ENCODE measurements at places on chromosomes 12 and 14.

DNA sequence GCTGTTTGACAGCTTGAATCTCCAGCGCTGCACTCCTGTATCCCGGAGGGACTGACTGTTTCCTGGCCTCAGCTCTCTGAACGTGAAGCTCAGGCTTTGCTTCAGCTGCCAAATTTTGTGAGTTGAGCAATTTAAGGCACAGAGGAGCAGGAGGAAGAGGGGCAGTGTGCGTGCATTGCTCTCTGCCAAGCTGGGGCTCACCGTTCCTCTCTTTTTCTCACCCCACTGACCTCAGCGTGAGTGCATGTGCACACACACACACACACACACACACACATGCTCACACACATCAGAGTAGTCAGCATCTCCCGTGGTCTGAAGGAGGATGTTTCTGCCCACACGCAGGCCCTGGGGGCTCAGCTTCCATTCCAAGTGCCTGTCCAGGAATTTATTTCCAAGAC, 27.8 kb upstream of the BDKRB2 start:
- DNase-seq = no peak

- DNase-seq = no peak
Observed at GRCh38 chr12:7116916-7117315, 7.9 kb upstream of the C1RL start.

- DNase-seq = no peak
Observed at GRCh38 chr12:106976668-106977067, 10.3 kb downstream of the MTERF2 start.

DNA sequence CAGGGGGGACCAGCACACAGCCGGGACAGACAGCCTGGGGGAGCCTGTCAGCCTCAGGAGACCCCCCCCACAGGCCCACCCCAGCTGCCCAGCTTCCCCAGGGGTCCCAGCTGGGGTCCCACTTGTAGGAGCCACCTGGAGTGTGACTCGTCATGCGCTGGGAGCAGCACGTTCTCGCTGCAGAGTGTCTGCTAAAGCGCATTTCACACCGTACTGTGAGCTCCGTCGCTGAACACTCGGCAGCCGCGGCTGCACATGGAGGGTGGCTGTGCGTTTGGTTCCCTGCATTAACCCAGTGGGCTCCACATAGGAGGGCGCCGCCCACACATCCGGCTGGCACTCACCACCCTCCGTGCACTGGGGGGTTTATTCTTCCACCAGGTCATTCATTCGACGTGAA, 56.7 kb downstream of the FBRSL1 start:
- DNase-seq = no peak

- no peak for DNase-seq
Observed at GRCh38 chr14:92615451-92615850, 101.9 kb downstream of the RIN3 start.

DNA sequence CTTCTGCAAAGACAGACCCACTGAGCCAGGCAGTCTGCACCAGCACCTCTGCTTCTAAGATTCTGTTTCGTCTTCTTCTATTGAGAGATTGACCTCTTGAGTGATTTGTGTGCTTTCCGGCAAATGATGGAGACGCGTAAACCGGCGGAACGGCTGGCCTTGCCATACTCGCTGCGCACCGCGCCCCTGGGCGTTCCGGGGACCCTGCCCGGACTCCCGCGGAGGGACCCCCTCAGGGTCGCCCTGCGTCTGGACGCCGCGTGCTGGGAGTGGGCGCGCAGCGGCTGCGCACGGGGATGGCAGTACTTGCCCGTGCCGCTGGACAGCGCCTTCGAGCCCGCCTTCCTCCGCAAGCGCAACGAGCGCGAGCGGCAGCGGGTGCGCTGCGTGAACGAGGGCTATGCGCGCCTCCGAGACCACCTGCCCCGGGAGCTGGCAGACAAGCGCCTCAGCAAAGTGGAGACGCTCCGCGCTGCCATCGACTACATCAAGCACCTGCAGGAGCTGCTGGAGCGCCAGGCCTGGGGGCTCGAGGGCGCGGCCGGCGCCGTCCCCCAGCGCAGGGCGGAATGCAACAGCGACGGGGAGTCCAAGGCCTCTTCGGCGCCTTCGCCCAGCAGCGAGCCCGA, 703 bp downstream of the ASCL4 start:
- DNase-seq = no peak

- DNase-seq = no peak
Observed at GRCh38 chr12:41459906-41460214, 271.7 kb downstream of the PDZRN4 start.

DNA sequence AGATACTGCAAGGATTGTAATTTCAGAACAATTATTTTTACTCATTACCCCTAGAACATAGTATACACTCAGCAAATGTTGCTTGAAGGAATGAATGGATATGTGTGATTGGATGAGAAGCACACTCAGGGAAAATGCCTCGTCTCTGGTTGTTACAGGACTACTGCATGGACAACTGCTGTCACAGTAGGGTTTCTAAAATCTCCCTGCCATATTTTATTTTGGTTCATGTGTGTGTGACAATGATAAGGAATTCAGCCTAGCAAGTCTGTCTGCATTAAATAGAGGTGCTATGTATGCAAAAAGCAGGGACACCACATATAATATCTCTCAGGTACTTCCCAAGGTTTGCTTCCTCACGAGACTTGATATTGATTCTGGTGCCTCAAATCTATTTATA, 1.4 kb downstream of the PTPRR start:
- DNase-seq = no peak

DNA sequence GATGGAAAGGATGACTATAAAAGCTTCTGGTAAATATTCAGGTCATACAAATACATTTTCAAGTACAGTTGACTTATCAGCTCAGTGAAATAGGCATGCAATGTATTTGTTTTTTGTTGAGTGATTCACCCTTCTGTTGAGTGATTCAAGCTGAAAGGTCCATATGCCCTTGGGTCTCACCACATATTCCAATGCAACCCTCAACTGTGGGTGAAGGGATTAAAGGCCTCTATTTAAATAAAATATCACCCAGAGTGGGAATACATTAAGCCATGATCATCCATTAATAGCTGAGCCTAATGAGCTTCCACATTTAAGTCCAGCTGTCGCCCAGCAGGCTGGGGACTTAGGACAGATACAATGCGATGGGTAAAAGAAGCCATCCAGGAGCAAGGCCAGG, 120.2 kb downstream of the CRACR2A start:
- no peak for DNase-seq

DNA sequence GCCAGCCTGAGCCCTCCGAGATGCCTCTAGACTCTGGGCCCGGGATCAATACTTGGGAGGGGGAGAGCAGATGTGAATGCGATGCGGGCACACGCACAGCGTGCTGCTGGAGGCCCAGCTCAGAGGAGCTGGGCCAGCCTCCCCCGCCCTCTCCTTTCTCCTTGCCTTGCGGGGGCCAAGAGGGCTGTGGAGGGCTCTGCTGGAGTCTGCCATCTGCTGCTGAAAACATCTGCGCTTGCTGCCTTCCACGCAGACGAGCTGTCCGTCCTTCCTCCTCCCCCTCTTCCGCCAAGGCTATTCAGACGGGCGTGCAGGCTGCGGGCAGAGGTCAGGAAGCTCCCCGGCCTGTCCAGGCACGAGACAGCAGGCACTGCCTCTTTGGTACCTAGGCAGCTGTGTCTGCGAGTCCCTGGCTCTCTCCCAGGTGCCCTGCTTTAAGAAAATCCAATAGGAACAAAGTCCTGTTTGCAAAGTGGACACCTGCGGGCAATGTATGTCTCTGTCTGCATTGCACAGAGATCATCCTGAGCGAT, 75.2 kb downstream of the SPRING1 start:
- DNase-seq = no peak

DNA sequence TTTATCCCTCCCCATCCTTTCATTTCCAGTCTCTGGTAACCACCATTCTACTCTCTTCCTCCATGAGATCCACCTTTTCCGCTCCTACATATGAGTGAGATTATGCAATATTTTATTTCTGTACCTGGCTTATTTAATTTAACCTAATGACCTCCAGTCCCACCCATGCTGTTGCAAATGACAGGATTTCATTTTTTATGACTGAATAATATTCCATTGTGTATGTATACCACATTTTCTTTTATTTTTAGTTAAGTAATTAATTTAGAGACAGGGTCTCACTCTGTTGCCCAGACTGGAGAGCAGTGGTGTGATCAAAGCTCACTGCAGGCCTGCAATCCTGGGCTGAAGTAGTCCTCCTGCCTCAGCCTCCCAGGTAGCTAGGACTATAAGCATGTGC, 2.6 kb downstream of the LRRK2 start:
- no peak for DNase-seq

- DNase-seq = no peak
Observed at GRCh38 chr12:46087916-46088439, 97.6 kb upstream of the SCAF11 start.

DNA sequence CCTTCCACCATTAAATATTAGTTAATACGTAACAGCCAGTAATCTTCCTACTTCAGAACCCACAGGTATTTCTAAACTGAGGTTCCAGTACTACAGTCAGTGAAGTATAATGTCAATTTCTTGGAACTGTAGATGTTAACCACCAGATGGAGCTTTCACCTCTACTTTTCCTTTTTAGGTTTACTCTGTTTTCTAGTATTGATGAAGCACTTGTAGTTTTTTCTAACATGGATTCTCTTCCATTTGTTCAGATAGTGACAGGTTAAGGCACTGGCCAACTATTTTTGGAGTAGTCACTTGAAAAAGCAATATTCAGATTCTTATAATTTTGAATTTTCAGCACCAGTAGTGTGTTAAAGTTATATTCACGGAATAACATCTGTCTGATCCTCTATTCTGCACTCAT, 4.6 kb upstream of the SEC23A start:
- DNase-seq = no peak

DNA sequence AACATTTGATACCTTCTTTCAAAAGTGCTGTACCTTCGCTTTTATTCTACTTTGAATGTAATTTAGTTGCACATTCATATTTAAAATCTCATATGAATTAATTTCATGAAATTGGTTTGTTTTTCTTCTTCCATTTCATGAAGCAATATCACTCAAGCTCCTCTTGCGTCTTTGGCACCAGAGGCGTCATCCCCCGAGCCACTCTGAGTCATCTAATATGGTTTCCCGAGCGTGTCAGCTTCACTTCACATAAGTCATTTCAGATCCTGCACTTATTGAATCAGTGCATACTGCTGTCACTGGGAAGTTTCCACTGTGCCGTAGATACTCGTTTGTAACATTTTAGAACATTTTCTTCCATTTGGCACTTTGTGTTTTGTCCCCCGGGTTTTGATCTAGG, 105.6 kb downstream of the SLC25A47 start:
- DNase-seq = no peak

DNA sequence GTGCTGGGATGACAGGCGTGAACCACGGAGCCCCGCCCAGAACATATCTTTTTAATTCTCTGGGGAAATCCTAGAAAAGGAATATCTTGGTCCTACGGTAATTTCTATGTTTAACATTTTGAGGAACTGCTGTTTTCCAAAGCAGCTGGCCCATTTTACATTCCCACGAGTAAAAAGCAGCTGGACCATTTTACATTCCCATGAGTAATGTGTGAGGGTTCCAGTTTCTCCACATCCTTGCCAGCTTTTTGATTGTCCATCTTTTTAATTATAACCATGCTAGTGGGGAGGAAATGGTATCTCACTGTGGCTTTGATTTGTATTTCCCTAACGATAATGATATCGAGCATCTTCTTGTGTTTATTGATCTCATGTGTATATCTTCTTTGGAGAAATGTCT, 4.4 kb upstream of the P2RX4 start:
- no peak for DNase-seq

- DNase-seq = no peak
Observed at GRCh38 chr14:33922125-33922524, 28.7 kb downstream of the EGLN3 start.

- DNase-seq = no peak
Observed at GRCh38 chr14:34111953-34112352, 161.1 kb upstream of the EGLN3 start.

DNA sequence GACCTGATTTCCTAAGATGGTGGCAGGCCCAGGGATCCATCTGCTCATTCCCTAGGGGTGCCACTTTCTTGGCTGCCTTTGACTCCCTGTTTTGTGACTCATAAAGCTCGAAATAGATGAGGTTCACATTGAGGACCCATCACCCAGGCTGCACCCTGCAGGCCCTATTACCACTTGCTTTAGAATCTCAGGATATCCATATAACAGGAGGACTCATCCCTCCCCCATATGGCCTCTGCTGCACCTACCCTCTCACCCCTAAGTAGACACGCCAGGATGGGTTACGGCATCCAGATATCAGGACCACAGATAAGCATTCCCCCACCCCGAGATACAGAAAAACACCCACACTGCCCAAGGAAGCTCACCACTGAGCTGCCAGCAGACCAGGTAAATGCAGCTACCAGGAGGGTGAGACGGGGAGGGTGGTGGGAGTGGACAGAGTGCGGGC, 155.7 kb downstream of the DPF3 start:
- no peak for DNase-seq

DNA sequence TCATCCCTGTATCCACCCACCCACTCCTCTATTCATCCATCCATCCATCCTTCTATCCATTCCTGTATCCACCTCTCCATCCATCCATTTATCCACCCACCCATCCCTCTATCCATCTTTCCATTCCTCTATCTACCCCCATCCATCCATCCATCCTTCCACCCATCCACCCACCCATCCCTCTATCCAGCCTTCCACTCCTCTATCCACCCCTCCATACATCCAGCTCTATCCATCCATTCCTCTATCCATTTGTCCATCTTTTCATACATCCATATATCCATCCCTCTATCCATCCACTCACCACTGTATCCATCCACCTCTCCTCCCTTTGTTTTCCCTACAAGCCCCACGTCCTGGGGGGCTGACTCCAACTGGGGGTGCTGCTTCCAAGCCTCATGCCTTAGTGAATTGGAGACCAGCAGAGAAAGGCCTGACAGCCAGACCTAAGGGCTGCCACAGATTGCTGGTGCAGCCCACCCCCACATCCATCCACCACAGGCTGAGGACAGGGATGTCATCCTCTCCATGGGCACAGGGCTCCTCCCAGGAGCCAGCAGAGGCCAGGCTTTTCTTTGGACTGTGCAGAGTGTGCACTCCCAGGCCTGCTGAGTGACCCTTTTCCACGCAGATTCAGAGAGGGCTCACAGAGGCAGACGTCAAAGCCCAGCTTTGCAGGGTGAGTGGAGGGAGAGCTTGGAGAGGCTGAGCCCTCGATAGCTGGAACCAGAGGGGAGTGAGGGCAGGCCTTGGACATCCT, 18.9 kb upstream of the GPR132 start:
- DNase-seq = no peak

DNA sequence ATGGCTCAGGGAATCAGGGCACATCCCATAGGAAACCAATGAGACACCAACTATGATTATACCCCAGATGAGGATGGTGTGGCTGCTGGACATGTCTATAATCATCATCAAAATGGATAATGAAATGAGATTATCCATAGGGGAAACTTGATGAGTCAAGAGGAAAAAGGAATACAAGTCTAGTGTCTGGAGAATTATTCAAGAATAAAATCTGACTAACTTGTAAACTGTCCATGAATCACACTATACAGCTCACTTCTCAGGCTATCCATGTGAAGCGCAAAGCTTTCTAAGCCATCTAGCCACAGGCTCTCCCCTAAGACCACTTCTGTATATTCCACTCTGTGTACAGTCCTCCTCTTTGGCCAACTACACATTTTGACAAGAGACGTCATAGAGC, 52.5 kb downstream of the DUSP16 start:
- no peak for DNase-seq

GRCh38 chr14:60656686-60657455, 7.6 kb upstream of the SIX1 start:
- no peak for DNase-seq

GRCh38 chr14:37585971-37586796, 8.9 kb downstream of the FOXA1 start:
- no peak for DNase-seq

GRCh38 chr14:29075761-29076160, 309.2 kb downstream of the FOXG1 start:
- no peak for DNase-seq

- DNase-seq = no peak
Observed at GRCh38 chr14:57746563-57746962, 119.3 kb downstream of the SLC35F4 start.
